ENCODE measurements at places on chromosomes 5 and 9. TPM values are rescaled to one million over a fixed set of nuclear protein-coding genes. Genes with fewer than 3 reads are reported as not detected.

MELK gene
- polyA plus RNA-seq, result 7.2 TPM

PCDHA9 gene
- polyA plus RNA-seq, result not detected

UNC13B gene
- polyA plus RNA-seq, result 20.5 TPM

DRD1 gene
- polyA plus RNA-seq, result not detected

SNCB gene
- not detected for polyA plus RNA-seq

DNA sequence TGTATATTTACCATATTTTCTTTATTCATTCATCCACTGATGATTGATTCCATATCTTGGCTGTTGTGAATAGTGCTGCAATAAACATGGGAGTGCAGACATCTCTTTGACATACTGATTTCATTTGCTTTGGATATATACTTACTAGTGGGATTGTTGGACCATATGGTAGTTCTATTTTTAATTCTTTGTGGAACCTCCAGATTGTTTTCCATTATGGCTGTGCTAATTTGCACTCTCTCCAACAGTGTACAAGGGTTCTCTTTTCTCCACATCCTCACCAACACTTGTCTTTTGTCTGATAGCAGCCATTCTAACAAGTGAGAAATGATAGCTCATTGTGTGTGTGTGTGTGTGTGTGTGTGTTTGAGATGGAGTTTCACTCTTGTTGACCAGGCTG is 86.7 kb downstream of the DAPK1 start:
- DNase-seq, result no peak

- no peak for DNase-seq
Measured at GRCh38 chr5:56337715-56338319, 104.7 kb upstream of the ANKRD55 start.

- DNase-seq, result no peak
Measured at GRCh38 chr9:92299116-92299515, 5.6 kb upstream of the IARS1 start.

GRCh38 chr9:85994191-85994590 is 53.2 kb downstream of the NAA35 start:
- no peak for DNase-seq

DNA sequence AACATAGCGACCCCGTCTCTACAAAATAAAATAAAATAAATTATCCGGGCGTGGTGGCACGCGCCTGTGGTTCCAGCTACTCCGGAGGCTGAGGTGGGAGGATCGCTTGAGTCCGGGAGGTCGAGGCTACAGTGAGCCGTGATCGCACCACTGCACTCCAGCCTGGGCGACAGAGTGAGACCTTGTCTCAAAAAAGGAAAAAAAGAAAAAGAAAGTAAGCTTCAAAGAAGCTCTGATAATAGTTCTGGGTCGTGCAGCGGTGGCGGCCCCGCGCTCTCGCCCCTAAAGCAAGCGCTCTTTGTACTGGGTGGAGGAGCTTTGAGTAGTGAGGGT is 6.8 kb downstream of the TLX3 start:
- no peak for DNase-seq

SOHLH1 gene
- polyA plus RNA-seq, result not detected

DNA sequence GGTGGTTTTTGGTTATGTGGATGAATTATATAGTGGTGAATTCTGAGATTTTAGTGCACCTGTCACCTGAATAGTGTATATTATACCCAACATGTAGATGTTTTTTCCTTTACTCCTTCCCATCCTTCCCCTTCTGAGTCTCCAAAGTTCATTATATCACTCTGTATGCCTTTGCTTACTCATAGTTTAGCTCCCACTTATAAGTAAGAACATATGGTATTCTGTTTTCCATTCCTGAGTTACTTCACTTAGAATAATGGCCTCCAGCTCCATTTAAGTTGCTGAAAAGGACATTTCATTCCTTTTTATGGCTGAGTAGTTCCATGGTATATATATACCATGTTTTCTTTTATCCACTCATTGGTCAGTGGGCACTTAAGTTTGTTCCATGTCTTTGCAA is 161.6 kb upstream of the CD180 start:
- no peak for DNase-seq

DNA sequence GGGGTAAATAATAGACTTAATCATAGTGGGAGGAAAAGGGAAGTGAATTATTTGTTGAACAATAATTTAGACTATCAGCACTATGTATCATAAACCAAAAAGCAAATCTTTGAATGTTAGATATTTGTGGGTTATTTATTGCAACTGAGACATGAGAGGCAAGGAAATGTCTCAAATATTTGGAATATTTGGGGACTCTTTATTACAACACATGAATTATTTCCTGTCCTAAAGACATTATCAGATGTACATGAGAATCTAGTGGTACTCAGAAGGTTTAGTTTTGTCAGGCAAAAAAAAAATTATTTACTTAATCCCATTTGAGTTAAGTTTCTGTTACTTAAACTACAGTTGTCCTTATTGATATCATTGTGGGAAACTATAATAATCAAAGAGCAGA is 91.1 kb downstream of the TLR4 start:
- DNase-seq, result no peak

CPEB4 gene
- 41.9 TPM for polyA plus RNA-seq

GRCh38 chr9:109143881-109144562 is 23.0 kb downstream of the FRRS1L start:
- DNase-seq, result no peak

DNA sequence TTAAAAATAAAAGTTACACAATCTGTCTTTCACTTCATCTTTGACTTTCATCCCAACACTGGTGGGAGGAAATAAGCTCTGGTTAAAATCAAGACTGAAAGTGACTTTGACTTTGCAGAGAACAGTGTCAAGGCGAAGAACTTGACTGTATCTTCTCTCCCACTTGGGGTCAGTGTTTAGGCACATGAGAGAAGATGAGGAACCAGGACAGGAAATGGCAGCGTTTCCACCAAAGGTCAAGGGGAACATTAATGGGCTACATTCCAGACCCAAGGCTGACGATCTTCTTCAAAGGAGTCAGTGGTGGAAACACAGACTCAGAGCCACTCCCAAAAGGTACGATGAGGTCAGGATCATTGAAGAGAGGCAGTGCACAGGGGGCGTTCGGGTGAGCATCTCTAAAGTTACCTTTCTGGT is 409.5 kb downstream of the ARHGEF28 start:
- DNase-seq, result peak; percentile 38

TNIP1 gene
- 84.6 TPM for polyA plus RNA-seq

DNA sequence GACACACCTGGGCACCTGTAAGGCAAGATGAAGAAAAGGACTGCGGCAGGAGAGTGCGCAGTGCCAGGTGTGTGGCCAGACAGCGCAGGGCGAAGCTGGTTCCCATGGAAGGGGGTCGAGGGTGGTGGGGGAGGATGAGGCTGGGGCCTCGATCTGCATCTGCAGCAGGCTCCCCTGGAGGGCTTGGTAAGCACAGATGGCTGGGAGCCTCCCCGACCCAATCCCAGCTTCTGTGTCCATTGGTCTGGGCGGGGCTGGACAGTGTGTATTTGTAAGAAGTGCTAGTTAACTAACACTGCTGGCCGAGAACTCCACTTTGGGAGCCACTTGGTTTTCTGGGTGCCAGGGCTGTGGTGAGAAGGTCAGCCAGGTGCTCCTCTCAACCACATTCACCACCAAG is 385.1 kb upstream of the IRX1 start:
- no peak for DNase-seq

DNA sequence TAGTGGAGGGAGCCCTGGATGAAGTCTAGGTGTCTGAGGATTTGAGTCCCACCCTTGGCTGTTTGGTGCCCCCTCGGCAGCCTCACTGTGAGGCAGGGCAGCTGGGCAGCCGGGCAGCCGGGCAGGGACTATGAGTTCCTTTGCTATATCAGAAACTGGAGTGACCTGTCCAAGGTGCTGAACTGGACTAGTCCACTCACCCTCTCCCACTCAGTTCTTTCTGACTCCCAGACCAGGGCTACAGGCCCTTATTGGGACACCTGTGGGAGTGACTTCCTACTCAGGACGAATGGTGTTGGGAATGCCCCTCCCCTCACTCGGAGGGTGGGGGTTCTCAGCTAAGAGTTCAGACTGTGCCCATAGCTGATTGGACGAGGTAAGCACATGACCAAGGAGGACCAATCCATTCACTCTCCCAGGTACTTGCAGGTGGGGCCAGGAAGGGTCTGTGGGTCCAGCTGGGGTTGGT is 34.1 kb upstream of the RAPGEF1 start:
- DNase-seq, result peak; percentile 45

TLE1 gene
- 52.9 TPM for polyA plus RNA-seq

GRCh38 chr9:98193336-98193944 is 1.0 kb upstream of the CORO2A start:
- no peak for DNase-seq

- DNase-seq, result no peak
Measured at GRCh38 chr5:173925449-173926071, 37.4 kb downstream of the CPEB4 start.

- no peak for DNase-seq
Measured at GRCh38 chr5:32989815-32990214, 278.7 kb downstream of the NPR3 start.

GRCh38 chr5:141916522-141916921 is 7.1 kb upstream of the DELE1 start:
- DNase-seq, result no peak

GRCh38 chr5:100772548-100772947 is 130.5 kb downstream of the ST8SIA4 start:
- DNase-seq, result no peak

DNA sequence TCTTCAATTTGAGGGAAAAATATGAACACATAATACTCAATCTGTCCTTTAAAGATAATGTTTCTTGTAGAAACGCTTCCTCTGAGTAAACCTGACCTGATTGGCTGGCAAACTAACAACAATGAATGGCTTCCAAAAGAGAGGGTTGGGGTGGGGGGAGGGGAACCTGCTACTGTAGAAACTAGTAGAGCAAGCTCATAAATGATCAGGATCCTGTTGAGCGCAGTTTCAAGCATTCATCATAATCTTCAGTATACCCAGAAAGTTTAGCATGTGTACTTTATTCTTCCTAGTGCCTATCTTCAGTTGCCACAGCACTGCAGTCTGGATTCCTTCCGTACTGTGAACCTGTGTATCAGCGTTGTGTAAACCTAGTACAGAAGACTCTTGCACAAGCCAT is 63.0 kb upstream of the FCHO2 start:
- no peak for DNase-seq

GRCh38 chr5:181189363-181189961 is 15.5 kb downstream of the TRIM7 start:
- no peak for DNase-seq

TBC1D2 gene
- polyA plus RNA-seq, result 2.2 TPM

TAF1L gene
- polyA plus RNA-seq, result 0.03 TPM

DNA sequence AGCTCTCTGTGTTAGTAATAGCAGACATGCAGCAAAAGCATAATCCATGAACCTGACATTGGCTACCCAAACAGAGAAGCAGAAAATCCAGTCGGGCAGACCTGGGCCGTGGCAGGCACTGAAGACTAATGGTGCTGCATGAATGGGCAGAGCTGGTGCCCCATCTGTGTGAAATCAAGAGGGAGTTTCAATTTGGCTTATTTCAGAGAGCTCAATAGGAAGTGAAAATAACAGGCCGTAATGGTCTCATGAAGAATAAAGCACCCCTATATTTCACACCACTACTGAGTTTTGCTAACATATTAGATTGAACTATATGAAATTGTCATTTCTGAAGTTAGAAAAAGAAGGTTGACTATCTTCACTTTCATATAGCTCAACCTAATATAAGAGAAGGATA is 149.7 kb downstream of the ENC1 start:
- DNase-seq, result no peak

Data from forelimb muscle (tissue), 1 donor.